ENCODE measurements at places on chromosomes 5 and 9.

- no peak for DNase-seq
These were observed 4.1 kb upstream of the TOMM5 start for GRCh38 chr9:37596504-37596903.

DNA sequence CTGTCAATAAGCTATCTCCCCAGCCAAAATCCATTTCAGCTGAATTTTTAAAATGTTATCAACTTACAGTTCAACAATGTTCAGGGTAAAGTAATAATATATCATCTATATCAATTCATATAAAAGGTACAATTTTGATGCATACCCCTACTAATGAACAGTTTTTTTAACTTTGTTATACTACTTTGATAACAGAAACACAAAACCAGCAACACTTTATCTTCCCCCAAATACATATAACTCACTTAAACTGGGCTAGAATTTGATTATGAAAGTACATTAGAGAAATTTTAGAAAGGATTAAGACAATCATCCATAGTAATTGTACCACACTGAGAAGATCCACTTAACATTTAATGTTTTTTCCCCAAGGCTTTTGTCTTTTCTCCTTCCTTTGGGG, 5.1 kb downstream of the CDO1 start:
- no peak for DNase-seq

GRCh38 chr5:124126504-124127217, 614.7 kb downstream of the CSNK1G3 start:
- no peak for DNase-seq

DNA sequence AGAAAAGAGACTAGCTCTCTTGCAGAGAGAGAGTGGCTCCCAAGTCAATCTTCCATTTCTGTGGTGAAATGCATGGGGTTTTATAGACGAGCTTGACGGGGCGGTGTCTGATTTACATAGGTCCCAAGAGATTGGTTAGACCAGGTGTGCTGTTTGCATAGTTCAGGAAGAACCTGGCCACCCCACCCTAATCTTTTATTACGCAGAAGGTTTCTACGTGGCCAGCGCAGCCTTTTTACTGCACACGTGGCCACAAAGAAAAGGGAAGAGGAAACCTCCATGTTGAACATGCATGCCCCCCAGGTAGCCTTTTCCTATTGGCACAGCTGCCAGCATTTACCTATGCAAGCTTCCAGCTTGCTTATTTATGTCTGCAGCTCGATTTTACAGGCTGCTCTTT, 92.1 kb downstream of the CAVIN4 start:
- DNase-seq: no peak

DNA sequence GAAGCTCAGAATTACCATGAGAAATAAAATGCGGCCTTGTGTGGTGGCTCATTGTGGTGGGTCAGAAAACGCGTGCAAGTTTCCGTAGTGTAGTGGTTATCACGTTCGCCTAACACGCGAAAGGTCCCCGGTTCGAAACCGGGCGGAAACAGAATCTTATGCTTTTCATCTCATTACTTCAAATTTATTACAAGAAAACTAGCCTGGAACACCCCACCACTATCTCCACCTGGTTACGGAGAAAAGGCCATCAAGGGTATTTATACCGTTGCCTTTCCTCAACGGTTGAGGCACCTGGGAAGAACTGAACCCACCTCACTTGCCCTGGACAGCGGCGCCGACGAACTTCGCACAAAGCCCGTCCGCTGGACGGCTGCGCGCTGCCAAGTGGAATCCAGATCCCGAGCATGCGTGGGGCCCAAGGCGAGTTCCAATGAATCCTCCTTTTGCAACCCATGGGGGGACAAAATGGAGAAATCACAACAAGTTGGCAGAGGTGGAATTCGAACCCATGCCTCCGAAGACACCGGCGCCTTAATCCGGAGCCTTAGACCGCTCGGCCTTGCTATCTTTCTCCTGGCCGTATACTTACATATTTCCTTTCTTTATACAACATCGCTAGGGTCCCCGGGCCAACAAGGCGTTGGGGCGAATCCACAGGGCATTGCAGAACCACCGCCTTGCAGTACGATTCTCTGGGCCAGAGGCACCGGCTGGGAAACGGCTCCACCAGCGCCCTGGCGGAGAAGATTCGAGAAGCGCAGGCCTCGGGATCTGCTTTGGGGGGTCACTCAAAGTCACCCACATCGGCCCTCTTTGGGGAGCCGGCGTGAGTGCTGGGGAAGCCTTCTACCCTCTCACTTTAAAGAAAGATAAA, 16.9 kb downstream of the OR2V2 start:
- no peak for DNase-seq

DNA sequence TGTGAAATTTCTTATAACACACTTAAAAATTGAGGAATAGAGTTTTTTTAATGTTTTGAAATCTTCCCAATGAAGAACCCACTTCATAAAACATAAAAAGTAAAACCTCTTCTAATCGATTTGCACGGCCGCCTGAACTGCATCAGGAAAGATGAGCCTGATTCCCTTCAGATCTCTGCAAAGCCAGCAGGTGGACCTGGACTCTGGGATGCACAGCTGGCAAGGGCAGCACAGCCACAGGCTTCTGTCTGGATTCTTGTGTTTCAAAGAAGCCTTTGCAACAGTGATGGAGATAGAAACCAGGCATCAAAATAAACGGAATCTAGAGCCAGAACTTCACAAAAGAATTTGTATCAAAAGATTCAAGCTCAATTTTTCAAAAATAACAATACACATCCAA, 36.0 kb upstream of the SPATA31C2 start:
- no peak for DNase-seq

DNA sequence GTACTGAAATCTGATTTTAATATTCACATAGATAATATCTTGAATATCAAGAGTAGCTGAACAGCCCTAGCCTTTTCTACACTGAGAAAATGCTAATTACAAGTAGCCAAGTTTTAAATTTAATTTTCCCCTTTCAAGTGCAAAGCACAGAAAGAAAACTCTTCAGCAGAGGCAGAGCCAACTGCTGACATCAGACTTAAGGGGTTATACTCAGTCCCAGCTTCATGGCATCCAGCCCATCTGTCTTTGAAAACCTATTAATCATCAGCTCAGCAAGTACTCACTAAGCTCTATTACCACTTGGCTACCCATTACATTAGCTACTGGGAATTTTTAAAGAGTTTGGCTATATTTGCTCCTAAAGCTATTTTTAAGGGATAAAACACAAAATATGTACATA, 220.5 kb downstream of the SLC12A2 start:
- no peak for DNase-seq

- no peak for DNase-seq
These were observed 7.0 kb downstream of the UBE2QL1 start for GRCh38 chr5:6455571-6456200.

DNA sequence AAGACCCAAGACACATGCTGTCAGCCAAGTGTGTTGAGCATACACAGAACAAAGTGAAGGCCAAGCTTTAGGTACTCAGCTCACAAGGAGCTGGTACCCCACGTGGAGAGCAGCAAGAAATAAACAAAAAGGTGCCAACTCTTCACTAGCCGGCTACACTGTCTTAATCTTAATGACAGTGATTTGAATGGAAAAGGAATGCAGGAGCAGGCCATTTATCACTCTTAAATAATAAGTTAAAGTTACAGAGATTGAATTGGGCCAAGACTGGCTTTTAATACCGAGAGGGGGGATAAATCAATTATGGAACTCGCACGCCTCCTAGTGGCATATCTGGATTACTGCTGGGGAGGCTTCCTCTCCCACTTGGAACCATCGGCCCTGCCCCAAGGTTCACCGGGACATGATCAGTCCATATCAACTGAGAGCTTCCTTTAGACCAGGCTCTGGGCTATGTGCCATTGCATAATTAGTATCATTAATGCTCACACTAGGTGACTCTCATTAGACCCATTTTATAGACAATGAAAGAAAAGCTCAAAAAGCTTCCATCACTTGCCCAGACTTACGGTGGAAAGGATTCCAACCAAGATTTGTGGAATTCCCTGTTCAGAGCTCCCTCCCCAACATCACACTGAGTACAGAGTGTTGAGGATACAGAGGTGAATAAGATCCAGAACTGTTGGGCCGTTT, 94.0 kb downstream of the ACTL7B start:
- no peak for DNase-seq

DNA sequence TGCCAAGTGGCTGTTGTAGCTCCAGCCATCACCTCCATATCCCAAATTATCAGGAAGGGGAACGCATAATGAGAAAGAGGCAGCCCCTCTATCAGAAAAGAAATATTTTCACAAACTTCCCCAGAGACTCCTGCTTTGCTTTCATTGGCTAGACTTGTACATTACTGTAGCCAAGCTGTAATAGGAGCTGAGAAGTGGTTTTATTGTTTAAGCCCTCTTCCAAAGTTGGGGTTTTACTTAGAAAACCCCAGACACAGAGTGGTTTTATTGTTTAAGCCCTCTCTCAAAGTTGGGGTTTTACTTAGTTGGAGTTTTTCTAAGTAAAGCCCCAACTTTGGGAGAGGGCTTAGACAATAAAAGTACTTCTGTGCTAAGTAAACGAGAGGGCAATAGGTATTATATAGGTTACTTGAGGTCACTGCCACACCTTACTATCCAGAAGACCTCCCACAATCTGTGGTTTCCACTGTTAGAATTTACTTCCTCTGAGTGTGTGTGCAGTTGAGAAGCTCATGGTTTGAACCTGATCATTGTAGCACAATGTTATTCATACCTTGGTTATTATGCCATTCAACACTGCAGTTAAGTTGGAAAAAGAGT, 215.7 kb upstream of the OTULINL start:
- DNase-seq: no peak

DNA sequence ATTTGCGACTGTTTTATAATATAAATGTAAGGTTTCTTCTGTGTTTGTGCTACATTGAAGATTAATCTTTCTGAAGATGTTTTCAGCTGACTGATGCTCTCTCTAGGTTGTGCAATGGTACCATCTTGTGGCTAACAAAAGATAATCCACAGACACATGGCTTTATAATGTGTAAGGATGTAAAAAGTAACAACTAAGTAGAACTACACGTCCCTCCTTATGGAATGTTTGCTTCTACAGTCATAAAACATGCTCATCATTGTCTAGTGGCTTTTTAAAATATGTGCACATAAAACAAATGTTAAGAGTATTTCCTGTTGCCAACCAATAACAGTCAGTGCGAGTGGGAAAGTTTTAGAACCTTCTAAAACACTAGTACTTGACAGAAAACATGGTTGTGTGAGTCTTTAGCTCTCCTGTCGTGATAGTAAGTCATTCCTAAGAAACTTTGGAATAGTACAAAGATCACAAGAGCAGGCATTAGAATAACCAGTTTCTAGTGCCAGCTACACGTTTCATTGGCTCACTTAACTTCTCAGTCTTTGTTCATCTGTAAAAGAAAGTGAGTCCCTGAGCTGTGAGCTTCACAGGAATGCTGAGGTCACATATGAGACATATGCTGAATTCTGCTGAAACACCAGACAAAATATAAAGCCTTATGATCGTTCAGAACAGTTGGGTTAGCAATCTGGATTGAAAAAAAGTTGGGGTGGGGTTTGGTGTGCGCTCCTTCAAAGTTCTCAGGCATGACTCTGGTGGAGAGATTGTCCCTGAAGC, 75.7 kb upstream of the GLIS3 start:
- no peak for DNase-seq

GRCh38 chr9:94627287-94627686, 12.0 kb downstream of the FBP1 start:
- no peak for DNase-seq

DNA sequence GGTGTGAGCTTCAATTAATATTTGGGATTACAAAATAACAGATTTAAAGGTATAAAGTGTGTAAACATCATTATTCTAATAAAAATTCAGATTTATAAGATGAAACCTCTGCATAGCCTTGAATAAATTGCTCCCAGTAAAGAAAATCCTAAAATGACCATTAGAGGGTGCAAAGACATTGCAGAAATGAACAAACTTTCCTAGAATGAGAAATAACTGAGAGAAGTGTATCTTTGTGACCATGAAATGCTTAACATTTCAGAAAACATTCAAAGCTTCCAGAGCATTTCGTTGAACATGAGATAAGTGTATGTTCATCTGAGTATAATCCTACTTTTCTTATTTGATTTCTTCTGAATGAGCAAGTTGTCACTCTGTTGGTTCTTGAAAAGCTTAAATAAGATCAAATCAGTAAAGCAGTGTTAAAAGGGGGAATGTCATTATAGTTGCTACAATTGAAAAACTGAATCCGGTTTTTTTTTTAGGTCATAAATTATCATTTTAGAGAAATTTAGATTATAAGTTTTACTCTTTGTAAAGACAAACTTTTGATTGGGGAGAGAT, 24.7 kb upstream of the NUDT12 start:
- no peak for DNase-seq

GRCh38 chr9:13898957-13899356, 415.0 kb downstream of the NFIB start:
- DNase-seq: no peak

DNA sequence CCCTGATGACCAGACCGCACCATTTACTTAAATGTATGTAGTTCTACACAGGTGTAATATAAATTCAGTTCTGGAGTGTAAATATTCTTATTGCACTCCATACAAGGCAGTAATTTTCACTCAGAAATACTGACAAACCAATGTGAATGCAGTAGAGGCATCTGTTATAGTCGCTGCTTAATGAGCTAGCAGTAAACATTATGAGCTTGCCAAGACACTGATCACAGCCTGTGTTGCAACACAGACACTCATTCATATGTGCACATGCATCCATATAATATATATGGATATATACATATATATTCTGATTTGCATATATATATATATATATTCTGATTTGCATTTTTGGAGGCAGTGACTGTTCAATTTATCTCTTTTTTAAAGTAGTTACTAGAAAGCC, 435.1 kb upstream of the ST8SIA4 start:
- DNase-seq: no peak

DNA sequence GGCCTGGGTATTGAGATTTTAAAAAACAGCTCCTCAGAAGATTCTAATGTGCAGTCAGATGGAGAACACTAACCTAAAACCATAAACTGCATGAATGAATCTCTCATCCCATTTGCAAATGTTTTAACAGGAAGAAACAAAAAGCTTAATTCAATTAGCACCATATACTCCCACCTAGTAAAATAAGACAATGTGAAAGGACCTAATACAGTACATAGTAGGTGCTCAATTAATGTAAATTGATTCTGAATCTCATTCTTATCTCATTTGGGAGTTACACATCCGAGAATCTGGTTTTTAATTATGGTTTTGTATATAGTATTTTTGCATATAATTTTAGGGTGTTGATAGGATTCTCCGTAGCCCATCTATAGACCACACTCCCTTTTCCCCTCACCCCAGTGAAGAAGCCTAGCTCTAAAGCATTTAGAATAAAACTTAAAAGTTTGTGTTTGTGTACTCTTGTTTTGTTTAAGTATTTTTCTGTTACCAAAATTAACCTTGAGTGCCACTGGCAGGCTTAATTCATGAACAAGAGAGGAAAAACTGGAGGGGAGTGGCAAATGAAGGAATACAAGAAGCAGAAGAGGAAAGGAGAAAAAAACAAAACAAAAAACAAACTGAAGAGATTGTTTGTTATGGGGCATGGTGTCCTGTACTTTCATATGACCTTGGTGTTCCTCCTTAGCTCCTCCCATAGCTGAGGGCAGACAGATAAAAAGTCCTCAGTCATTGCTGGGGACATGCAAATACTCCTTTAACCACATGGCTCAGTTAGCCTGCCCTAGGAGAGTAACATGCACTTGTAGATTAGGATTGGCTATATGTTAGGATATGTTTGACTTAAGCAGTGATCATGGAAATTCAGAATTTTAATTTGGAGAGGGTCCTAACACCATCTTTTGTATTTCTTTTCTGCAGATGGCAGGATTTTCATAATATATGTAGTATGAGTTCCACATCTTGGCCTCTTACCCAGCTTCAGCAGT, 1.2 kb downstream of the RNF14 start:
- no peak for DNase-seq
